Left colon (tissue), 2 donors: ENCODE measurements at places on chromosomes 6 and 20. TPM values are rescaled to one million over a fixed set of nuclear protein-coding genes. Genes with fewer than 3 reads are reported as not detected.

Gene TDRD6
- total RNA-seq, result 0.09 TPM

Gene HTR1B
- total RNA-seq, result not detected

Gene TUBB1
- total RNA-seq, result not detected

Gene ASIP
- not detected for total RNA-seq

Gene SRMS
- total RNA-seq, result 2.4 TPM

Gene PNLDC1
- not detected for total RNA-seq

Gene CPXM1
- total RNA-seq, result 2.3 TPM

Gene CYP24A1
- total RNA-seq, result not detected

- DNase-seq, result no peak
Observed at GRCh38 chr20:5180933-5181332, 54.1 kb downstream of the CDS2 start.

- DNase-seq, result peak; percentile 43
Observed at GRCh38 chr20:21719592-21720214, 14.2 kb downstream of the PAX1 start.

GRCh38 chr20:37096415-37097041 is 731 bp upstream of the RBL1 start:
- no peak for DNase-seq

GRCh38 chr6:142376115-142376514 is 74.3 kb downstream of the ADGRG6 start:
- no peak for DNase-seq

- no peak for DNase-seq
Observed at GRCh38 chr6:98775205-98775604, 59.2 kb upstream of the POU3F2 start.

DNA sequence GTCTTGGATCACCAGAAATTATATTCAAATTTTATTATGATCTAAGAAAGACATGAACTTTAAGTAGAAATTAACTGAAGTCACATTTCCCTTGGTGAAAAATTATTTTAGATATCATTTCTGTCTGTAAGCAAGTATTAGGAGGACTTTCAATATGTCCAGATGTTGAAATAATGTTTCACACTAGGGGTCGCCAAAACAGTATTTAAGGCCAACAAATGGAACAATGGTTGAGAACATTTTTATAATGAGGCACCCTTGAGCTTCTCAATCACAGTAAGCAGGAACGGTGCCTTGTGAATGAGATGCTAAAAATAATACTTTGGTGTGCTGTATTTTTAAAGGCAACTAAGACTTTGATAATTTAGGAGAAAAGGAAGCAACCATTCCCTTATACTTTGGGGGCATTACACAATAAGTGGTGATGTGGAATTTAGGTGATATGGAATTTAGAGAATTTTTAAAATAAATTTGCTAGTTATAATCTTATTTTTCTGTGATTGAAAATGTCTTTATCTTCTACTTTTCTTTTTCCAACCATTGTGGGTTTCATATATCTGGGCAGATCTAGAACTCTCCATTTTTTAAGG is 9.6 kb upstream of the SF3B5 start:
- no peak for DNase-seq

GRCh38 chr6:146560607-146561006 is 17.0 kb downstream of the RAB32 start:
- no peak for DNase-seq

- no peak for DNase-seq
Observed at GRCh38 chr6:127185437-127185995, 67.0 kb downstream of the RSPO3 start.

GRCh38 chr6:12578097-12578496 is 138.5 kb upstream of the PHACTR1 start:
- DNase-seq, result no peak

DNA sequence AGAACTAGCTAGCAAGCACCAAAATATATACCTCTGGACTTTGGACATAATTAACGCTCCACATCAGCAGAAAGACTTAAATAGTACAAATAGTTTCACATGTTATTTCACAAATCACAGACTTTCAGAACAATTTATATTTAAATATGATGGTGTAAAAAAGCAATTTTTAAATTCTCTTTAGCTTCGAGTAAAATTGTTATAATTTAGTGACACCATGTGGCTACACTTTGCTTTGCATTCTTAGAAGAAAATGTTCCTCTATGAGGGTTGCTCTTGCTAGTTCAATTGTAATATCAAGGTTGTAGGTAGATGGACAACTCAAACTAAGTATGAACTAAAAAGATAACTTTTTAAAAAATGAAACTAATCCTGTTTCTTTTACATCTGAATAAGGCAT is 69.0 kb downstream of the BTBD9 start:
- DNase-seq, result no peak

DNA sequence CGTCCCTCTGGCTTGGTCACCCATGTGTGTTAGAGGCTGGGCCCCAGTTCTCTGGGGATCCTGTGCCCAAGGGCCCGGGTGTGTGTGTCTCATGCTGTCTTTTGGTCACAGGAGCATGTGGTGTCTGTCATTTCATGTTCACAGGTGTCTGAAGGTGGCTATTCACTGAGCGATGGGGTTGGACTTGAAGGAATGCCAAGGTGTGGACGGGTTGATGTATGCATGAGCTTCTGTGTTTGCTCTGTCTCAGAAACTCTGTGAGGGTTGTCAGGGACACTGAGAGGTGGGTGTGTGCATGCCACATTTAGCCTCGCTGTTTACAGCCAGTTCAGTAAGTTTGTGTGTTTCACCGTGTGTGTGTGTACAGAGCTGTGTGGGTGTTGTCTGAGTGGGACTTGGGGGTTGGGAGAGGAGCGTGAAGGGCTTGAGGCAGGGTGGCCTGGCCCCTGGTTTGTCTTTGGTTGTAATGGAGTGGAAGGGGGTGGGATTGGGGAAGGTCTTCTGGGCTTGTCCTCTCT is 1.2 kb downstream of the DDR1 start:
- peak; percentile 77 for DNase-seq

- DNase-seq, result peak; percentile 47
Observed at GRCh38 chr6:26056583-26057350, 30.5 kb upstream of the HFE start.

- no peak for DNase-seq
Observed at GRCh38 chr20:53284696-53285095, 308.9 kb downstream of the ZNF217 start.

DNA sequence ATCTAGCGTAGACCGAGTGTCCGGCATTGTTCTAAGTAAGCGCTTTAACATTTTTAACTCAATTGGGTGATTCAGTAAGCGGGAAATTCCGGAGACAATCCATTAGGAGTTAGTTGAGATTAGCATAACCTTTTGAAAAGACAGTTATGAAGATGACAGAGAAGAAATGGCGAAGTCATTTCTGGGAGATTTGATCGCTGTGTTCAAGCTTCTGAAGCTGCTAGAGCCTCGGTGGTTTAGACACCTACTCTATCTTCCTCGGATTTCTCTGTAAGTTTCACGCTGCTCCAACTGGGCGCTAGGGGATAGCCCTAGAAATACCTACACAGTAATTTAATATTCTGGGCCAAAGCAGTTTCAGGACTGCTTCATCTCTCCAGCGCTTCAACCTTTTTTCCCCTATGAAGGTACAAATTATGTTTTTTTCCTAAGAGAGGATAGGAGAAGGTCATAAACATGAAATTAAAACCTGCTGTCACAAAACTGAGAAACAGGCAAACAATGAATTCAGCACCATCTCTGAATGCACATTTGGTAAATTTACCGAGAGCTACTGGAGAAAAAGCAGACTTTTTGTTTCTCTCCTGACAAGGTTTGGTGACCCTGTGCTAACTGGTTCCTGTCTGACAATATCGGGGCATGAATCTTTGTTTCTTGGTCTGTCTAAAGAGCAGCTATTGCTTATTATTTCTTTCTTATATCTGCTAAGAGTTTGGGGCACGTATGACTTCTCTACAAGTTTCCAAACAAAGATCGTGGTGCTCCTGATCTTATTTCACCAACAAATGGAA is 22.4 kb downstream of the ZNF311 start:
- DNase-seq, result no peak

DNA sequence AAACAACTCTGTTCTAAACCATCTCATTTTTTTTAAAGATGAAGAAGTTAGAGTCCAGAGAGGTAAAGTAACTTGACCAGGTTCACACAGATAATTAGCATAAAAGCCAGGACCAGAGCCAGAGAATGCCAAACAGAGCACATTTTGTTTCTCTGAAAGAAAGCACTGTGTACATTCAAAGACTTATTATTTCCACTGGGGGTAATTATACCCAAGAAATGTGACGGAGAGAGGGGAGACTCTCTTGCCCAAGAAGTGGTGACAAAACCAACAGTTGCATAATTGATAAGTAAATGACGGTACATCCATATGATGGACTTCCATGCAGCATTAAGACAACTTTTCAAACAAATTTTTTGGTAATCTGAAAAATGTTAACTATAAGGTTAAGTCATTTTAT is 111.6 kb downstream of the RTN4IP1 start:
- DNase-seq, result no peak

- DNase-seq, result no peak
Observed at GRCh38 chr6:84791233-84791632, 26.8 kb upstream of the TBX18 start.

GRCh38 chr20:47244451-47244850 is 112.0 kb downstream of the ZMYND8 start:
- no peak for DNase-seq

DNA sequence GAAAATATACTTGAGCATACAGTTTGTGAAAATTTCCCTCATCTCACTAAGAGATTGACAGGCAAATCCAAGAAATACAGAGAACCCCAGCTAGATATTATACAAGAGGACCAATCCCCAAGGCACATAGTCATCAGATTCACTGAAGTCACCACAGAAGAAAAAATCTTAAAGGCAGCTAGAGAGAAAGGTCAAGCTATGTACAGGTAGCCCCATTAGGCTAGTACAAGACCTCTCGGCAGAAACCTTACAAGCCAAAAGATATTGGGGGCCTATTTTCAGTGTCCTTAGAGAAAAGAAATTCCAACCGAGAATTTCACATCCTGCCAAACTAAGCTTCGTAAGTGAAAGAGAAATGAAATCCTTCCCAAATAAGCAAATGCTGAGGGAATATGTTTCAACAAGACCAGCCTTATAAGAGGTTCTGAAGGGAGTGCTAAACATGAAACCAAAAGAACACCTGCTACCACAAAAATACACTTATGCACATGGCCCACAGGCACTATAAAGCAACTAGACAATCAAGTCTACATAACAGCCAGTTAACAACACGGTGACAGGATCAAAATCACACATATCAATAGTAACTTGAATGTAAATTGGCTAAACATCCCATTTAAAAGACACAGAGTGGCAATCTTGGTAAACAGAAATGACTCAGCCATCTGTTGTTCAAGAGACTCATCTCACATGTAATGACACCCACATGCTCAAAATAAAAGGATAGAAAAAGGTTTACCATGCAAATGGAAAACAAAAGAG is 96.3 kb downstream of the FHL5 start:
- DNase-seq, result no peak

- no peak for DNase-seq
Observed at GRCh38 chr20:48983423-48984400, 62.2 kb downstream of the ARFGEF2 start.

- no peak for DNase-seq
Observed at GRCh38 chr6:151811081-151811480, 3.6 kb downstream of the ESR1 start.

DNA sequence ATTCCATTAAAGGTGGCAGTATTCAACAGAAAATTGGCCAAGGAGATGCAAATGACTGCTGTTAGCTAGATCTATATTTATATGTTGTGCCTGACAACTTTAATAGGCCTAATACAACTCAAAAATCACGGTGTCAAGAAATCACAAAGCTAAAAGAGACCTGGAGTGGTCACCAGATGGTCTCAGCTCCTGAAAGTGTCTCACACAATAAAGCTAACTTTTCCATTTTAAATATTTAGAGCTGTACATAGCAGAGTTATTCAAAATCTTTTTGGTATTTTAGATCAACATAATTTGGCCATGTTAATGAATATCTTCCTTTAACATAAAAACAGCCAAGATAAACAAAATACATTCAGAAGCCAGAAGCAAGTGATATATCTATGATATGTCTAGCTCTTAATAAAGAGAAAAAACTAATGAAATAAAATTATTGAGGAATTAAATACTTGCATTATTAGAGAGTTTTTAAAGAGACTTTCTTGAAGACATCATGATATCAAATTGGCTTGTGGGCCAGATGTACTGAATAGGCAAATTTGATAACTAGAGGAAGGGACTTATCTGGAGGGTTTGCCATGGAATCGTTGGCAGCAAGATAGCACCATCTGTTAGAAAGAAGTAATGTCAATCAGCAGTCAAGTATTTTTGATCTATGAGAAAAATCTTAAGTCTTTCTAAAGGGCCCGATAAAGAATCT is 84.9 kb upstream of the SCAF8 start:
- DNase-seq, result no peak

- no peak for DNase-seq
Observed at GRCh38 chr6:54817834-54818233, 28.7 kb upstream of the FAM83B start.

DNA sequence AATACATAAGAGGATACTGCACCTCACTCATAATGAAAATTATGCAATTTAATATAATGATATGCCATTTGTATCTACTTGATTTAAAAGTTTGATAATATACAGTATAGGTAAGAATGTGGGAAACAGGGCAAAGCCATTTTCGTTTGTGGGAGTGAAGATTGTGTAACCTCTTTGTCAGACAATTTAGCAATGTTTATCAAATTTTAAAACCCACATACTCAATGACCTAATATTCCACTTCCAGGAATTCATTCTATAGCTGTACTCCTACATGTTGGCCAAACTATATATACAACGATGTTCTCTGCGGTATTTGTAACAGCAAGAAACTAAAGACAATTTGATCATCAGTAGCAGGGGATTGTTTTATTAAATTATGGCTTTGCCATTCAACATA is 17.8 kb upstream of the FKBP5 start:
- no peak for DNase-seq

DNA sequence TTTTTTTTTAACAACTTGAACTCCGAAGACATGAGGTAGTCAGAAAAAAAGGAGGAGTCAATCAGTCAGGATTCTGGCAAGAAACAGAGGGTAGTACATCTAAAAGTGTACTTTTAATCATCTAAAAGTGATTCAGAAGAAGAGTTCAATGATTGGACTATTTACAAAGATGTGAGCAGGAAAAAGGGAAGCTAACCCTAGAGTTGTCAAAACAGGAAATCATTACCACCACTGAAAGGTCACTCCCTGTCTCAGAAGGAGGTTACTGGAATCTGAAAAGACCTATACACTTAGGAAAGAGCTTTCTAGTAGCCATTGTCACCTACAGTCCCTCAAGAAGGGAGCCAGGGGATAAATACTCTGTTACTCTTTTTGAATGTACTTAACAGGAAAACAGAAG is 16.7 kb upstream of the LMBRD1 start:
- DNase-seq, result no peak

DNA sequence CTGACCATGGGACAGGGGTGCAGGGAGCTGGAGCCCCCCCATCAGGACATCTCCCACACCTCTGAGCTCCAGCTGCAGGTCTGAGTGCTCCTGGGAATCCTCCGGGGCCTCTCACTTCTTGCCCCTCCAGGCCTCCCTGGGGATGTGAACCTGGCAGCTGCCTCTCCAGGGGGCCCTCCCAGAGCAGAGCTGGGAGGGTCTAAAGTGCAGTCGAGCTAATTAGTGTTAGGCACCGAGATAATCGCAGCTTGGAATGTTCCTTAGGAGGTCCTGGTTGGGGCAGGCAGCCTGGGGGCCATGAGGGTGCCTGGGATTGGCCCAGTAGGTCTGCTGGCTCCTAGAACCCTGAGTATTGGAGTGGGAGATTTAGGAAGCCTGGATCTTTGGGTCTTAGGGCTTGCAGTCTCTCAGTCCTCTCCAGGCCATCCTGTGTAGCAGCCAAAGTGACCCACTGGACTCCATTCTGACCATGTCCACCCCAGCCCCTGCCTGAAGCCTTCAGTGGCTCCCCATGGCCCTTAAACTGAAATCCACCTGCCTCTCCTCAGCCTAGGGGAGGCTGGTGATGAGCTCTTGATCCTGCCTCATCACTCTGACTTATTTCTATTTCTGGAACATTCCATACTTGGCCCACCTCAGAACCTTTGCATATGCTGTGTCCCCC is 26.0 kb downstream of the CEBPB start:
- DNase-seq, result no peak
